Sigmoid colon (tissue), 7 donors: ENCODE measurements at places on chromosomes 1 and 21. TPM values are rescaled to one million over a fixed set of nuclear protein-coding genes. Genes with fewer than 3 reads are reported as not detected.

DNA sequence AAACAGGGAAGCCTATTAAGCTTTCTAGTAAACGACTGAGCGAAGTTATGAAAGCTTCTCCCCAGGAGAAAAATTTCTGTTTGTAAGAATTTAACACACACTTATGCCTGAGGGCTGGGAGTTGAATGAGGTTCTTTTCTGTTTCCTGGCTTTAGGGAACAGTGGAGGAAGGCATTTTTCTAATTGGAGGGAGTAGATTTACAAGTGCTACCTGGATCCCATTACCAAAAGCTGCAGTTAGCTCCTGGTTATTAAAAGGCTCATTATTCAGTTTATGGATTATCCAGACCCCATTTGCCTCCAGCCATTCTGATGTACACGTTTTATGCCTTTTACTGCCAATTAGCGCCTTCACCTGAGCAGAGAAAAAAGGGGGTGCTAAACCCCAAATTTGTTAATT lies 7.5 kb downstream of the ST6GALNAC3 start:
- peaks cover 12% of the 10 kb centered on the region for H3K4me1 ChIP-seq
- no peaks in the 10 kb centered on the region for H3K36me3 ChIP-seq
- H3K27ac ChIP-seq, result no peak overlapping the region
- H3K4me3 ChIP-seq, result no peak overlapping the region

DNA sequence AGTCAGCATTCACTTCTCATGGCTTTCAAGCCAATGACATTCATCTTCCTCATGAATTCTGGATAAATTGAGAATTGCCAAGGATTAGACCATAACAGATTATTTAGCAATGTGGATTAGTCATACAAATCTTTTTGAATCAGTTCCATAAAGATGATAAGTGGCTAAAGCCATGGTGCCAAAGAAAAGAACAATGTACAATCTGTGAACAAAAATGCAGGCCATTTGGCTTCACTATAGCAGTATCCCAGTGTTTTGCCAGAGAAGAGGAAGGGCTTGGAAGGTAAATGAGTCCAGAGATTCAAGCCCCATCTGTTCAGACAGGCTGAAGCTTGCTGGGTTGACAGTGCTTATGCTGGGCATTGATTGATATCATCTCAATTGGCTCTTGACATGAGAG lies 376.4 kb upstream of the LRRC7 start:
- no peak overlapping the region for H3K4me3 ChIP-seq
- DNase-seq, result no peak
- no peak overlapping the region for H3K27ac ChIP-seq
- no peaks in the 10 kb centered on the region for H3K36me3 ChIP-seq
- peaks cover 8% of the 10 kb centered on the region for H3K4me1 ChIP-seq

DNA sequence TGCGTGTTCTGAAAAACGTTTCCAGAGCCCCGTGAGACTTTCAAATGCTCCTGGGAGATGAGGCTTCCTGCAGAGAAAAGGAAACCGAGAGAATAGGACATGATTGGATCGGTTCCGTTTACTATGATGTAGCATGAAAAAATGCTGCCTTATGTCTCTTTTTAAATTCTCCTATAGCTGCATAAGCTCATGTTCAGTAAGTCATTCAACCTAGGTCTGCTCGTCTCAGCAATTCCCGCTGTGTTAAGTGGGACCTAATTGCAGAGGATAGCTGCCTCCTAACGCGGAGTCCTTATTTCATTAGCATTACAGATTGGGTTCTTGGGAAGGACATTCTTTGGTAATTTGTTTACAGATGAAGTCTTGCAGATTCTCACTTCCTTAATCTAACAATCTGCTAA lies 165.3 kb downstream of the GALNT2 start:
- H3K36me3 ChIP-seq, result no peaks in the 10 kb centered on the region
- no peak for DNase-seq
- no peak overlapping the region for H3K4me3 ChIP-seq
- H3K27ac ChIP-seq, result no peak overlapping the region
- peaks cover 7% of the 10 kb centered on the region for H3K4me1 ChIP-seq

The COL8A2 gene
- total RNA-seq, result 1.8 TPM

DNA sequence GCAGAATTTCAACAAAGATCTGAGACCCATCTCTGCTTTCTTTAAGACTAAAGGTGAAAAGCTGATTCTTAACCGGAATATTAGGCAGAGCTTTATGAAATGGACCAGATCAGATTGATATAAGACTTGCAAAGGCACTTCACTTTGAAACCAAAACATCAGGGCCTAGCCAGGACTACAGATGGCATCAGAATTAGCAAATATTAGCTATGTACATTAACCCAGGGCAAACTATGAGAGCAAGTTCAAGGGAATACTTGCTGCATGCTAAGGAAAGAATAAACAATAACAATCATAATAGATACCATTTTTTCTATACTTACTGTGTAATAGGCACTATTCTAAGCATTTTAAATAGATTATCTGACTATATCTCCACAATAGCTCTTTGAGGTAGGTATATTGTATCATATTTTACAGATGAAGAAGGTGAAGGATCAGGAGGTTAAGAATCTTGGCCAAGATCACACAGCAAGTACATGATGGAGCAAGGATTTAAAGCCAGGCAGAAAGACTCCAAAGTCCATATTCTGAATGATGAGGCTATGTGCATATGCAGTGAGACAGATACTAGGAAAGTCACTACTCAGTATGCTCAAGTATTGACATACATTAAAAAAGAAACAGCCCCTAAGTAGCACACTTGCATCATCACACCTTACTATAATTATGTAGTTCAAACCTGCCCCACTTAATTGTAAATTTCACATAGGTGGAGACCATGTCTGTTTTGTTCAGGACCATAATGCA lies 209.3 kb upstream of the PKN2 start:
- H3K36me3 ChIP-seq, result no peaks in the 10 kb centered on the region
- H3K4me3 ChIP-seq, result no peak overlapping the region
- no peaks in the 10 kb centered on the region for H3K27me3 ChIP-seq
- DNase-seq, result no peak
